ENCODE measurements at places on chromosomes 5 and 9. TPM values are rescaled to one million over a fixed set of nuclear protein-coding genes. Genes with fewer than 3 reads are reported as not detected.

- no peak overlapping the region for H3K4me3 ChIP-seq
- no peak for DNase-seq
- no peak overlapping the region for H3K27ac ChIP-seq
Observed at GRCh38 chr5:102049517-102049916, 246.6 kb downstream of the SLCO4C1 start.

The SLC46A2 gene
- total RNA-seq = not detected

- no peak for DNase-seq
- no peak overlapping the region for H3K27ac ChIP-seq
Observed at GRCh38 chr5:143159031-143159430, 244.5 kb downstream of the NR3C1 start.

The NCS1 gene
- total RNA-seq = 6.9 TPM

The SLC6A7 gene
- total RNA-seq = not detected

DNA sequence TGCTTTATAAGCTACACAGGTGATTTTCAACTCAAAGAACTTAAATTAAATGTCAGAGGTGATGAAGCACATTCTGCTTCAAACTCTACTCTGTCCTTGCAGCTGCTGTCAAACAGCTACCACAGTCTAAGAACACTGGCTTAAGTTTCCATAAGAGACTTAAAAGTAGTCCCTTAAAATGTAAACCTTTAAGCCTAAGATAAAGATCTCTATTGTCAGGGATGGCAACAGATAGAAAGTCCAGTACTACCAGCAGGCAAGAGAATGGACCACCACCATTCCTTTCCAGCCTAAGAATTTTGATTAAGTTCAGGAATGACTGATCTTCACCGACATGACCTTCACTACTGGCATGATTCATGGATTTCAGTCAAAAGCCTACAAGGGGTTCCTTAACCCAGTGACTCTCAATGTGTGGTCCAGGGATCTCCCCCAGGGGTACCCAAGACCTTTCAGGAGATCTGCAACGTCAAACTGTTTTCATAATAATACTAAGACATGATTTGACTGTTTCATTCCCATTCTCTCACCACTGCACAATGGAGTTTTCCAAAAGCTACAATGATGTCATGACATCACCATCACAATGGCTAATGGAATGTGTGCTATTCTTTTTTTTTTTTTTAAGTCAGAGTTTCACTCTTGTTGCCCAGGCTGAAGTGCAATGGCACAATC lies 41.1 kb upstream of the PLPP6 start:
- DNase-seq = no peak
- H3K4me3 ChIP-seq = no peak overlapping the region
- H3K27me3 ChIP-seq = no peaks in the 10 kb centered on the region
- no peaks in the 10 kb centered on the region for H3K4me1 ChIP-seq

The SKIC3 gene
- 61.5 TPM for total RNA-seq

The GNG10 gene
- total RNA-seq = 29.8 TPM

DNA sequence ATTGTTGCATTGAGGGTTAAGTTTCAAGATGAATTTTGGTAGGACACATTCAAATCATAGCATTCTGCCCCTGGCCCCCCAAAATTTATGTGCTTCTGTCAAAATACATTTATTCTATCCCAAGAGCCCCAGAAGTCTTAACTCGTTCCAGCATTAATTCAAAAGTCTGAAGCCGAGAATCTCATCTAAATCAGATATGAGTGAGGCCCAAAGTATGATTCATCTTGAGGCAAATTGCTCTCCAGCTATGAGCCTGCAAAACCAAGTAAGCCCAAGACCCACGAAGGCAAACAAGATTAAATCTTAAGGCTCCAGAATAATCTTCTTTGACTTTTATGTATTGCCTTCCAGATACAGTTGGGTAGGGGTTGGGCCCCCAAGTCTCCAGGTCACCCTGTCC lies 19.2 kb downstream of the TNPO1 start:
- H3K36me3 ChIP-seq = no peaks in the 10 kb centered on the region
- no peak overlapping the region for H3K27ac ChIP-seq
- H3K27me3 ChIP-seq = no peaks in the 10 kb centered on the region

DNA sequence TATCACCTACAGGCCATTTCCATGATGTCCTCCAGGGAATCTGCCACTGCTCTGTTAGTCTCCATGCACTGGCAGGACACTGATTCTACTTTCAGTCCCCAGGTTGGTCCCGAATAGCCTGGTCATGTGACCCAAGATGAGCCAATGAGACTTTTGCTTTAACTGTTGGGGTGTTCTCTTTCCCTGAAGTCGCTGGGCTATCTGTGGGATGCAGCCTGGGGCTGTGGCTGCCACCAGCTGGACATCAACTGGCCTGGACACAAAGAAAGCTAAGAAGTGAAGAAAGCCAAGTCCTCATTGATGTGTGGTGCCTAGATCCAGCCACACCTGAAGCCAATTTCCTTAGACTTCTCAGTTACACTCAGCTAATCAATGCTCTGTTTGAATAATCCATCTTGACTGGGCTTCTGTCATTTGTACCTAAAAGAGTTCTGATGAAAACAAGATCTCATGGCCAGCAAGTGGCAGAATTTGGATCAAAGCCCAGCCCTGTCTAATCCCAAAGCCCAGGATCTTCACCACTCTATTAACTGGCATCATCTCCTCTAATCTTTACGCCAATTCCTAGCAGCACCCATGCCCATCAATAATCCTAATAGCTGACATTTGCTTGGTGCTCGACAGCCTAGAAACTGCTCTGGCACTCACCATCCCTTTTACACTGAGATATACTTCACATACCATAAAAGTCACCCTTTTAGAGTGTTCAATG lies 37.0 kb downstream of the SH3PXD2B start:
- H3K4me3 ChIP-seq = no peak overlapping the region
- DNase-seq = no peak
- peaks cover 81% of the 10 kb centered on the region for H3K4me1 ChIP-seq
- H3K27me3 ChIP-seq = no peaks in the 10 kb centered on the region
- no peak overlapping the region for H3K27ac ChIP-seq
- no peaks in the 10 kb centered on the region for H3K36me3 ChIP-seq

GRCh38 chr5:72847439-72847838 lies 31.0 kb downstream of the TNPO1 start:
- DNase-seq = no peak
- H3K4me3 ChIP-seq = peak overlapping the region; percentile 84
- no peaks in the 10 kb centered on the region for H3K36me3 ChIP-seq
- H3K27ac ChIP-seq = no peak overlapping the region

DNA sequence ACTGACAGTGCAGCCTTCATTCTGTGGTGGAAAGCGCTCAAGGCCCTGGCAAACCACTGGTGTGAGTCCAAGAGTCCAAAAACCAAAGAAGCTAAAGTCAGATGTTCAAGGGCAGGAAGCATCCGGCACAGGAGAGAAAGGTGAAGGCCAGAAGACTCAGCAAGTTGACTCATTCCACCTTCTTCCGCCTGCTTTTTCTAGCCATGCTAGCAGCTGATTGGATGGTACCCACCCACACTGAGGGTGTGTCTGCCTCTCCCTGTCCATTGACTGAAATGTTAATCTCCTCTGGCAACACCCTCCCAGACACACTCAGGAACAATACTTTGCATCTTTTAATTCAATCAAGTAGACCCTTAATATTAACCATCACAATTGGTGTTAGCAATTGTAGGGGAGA lies 296.1 kb downstream of the NDUFS4 start:
- H3K36me3 ChIP-seq = no peaks in the 10 kb centered on the region
- H3K4me1 ChIP-seq = no peaks in the 10 kb centered on the region
- no peak for DNase-seq
- H3K27ac ChIP-seq = no peak overlapping the region
- H3K4me3 ChIP-seq = no peak overlapping the region
- H3K27me3 ChIP-seq = no peaks in the 10 kb centered on the region

The FAM151B gene
- total RNA-seq = 2.3 TPM

The FLT4 gene
- total RNA-seq = not detected

The PROB1 gene
- total RNA-seq = 0.69 TPM

GRCh38 chr9:37364136-37364535 lies 58.4 kb upstream of the GRHPR start:
- no peaks in the 10 kb centered on the region for H3K36me3 ChIP-seq
- no peaks in the 10 kb centered on the region for H3K4me1 ChIP-seq
- DNase-seq = no peak
- no peaks in the 10 kb centered on the region for H3K27me3 ChIP-seq
- H3K27ac ChIP-seq = no peak overlapping the region

- H3K4me3 ChIP-seq = no peak overlapping the region
- H3K27ac ChIP-seq = no peak overlapping the region
- no peaks in the 10 kb centered on the region for H3K27me3 ChIP-seq
- H3K36me3 ChIP-seq = no peaks in the 10 kb centered on the region
- DNase-seq = no peak
- H3K4me1 ChIP-seq = no peaks in the 10 kb centered on the region
Observed at GRCh38 chr5:121969660-121970295, 8.0 kb downstream of the SRFBP1 start.

The MYMK gene
- total RNA-seq = not detected

DNA sequence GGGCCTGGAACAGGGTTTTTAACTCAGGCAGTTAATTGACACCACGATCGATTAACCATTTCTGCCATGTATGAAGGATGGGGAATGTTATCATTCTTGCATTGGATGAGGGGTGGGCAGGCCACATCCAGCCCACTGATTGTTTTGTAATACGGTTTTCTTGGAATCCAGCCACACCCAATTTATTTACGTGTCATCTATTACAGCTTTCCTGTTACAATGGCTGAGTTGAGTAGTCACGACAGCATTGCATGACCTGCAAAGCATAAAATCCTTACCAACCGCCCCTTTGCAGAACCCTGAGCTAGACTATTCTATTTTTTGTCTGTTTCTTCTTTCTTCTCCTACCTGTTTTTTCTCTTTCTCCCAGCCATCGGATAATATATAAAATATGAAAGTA lies 122.0 kb upstream of the STC2 start:
- H3K4me3 ChIP-seq = no peak overlapping the region
- peaks cover 8% of the 10 kb centered on the region for H3K27me3 ChIP-seq
- no peak for DNase-seq
- no peaks in the 10 kb centered on the region for H3K36me3 ChIP-seq
- no peaks in the 10 kb centered on the region for H3K4me1 ChIP-seq

- DNase-seq = no peak
- H3K36me3 ChIP-seq = no peaks in the 10 kb centered on the region
- H3K4me3 ChIP-seq = no peak overlapping the region
- no peak overlapping the region for H3K27ac ChIP-seq
Observed at GRCh38 chr5:125775896-125776295, 647.3 kb upstream of the GRAMD2B start.

- DNase-seq = no peak
- no peak overlapping the region for H3K4me3 ChIP-seq
- no peak overlapping the region for H3K27ac ChIP-seq
- peaks cover 39% of the 10 kb centered on the region for H3K4me1 ChIP-seq
Observed at GRCh38 chr5:140265845-140266244, 37.1 kb downstream of the PFDN1 start.

DNA sequence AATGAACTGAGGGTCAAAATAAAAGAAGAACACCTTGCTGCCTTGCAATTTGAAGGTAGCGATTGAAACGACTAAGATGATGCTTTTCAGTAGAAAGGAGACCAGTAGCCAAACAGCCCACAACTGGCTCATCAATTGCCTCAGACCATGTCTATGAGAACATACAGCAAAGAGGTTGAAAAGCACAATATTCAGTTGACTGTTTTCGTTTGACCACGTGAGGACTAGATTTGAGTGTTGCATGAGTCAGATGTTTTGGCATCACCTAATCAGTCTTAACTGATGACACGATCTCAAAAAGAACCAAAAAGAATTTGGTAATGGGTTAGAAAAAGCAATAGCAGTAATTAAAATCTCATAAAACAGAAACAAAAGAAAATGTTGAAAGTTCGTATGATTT lies 82.7 kb upstream of the IL7R start:
- DNase-seq = no peak
- no peaks in the 10 kb centered on the region for H3K36me3 ChIP-seq
- H3K27ac ChIP-seq = no peak overlapping the region
- H3K4me3 ChIP-seq = no peak overlapping the region
- H3K4me1 ChIP-seq = no peaks in the 10 kb centered on the region
- no peaks in the 10 kb centered on the region for H3K27me3 ChIP-seq

GRCh38 chr5:170986598-170986997 lies 124.8 kb downstream of the RANBP17 start:
- no peaks in the 10 kb centered on the region for H3K4me1 ChIP-seq
- no peak overlapping the region for H3K4me3 ChIP-seq
- no peaks in the 10 kb centered on the region for H3K27me3 ChIP-seq
- H3K27ac ChIP-seq = no peak overlapping the region

DNA sequence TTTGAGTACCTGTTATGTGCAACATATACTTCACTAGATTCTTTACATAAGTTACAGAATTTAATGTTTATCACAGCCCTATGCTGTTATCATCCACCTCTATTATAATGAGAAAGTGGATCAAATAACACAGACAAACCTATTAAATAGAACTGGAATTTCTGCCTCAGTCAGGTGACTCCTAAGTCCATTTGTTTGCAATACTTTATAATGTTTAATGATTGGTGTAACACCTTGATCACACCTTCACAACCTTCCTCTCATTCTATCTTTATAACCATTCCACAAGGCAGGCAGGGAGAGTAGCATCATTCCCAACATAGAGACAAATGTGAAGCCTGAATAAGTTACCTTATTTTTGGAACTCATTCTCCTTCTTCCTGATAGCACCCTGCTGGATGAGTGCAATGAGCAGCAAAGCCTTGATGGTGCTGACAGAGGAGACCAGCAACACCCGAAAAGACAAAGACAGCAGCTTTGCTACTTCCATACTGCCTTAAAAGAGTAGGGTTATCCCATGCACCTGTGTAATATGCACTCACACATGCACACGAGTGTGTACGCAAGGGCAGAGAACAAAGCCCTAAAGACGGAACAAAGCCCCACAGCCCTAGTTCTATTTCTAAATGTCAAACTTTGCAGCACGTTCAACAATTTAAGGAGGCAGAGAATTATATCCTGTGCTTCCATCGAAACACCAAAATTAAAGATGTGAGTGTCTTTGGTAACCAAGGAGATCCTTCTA lies 30.5 kb downstream of the SERINC5 start:
- no peak overlapping the region for H3K27ac ChIP-seq
- DNase-seq = no peak
- no peak overlapping the region for H3K4me3 ChIP-seq
- peaks cover 5% of the 10 kb centered on the region for H3K36me3 ChIP-seq
- H3K27me3 ChIP-seq = no peaks in the 10 kb centered on the region

DNA sequence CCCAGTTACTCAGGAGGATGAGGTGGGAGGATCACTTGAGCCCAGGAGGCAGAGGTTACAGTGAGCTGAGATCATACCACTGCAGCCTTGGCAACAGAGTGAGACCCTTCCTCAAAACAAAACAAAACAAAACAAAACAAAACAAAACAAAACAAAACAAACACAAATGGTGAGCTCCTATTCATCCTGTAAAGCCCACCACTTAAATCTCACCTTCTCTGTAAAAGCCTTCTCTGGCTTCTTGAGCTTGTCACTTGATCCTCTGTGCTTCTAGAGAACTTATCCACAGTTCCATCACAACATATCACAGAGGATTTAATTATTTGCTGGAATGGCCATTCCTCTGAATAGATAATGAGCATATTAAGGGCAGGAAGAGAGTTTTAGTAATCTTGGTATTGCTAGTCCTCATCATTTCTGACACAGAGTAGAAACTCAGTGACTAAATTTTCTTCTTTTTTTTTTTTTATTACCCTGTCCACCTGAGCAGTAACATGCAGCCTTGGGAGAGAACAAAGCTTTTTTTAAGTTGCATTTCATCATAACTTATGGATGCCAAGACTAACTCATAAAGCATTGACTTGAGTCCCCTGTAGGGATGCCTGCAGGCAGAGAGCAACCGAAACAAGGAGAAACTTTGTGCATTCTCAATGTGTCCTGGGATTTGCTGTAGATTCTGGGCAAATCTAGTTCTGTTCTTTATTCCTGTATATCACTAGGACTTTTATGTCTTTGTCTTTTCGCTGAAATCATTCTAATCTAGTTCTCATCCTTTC lies 13.0 kb upstream of the HSPA9 start:
- peaks cover 4% of the 10 kb centered on the region for H3K27me3 ChIP-seq
- no peak overlapping the region for H3K27ac ChIP-seq
- DNase-seq = no peak
- H3K36me3 ChIP-seq = no peaks in the 10 kb centered on the region
- no peak overlapping the region for H3K4me3 ChIP-seq

All from HepG2 (cell line).